ENCODE measurements at places on chromosomes 13 and 19.

GRCh38 chr19:2345794-2346663 lies 14.0 kb upstream of the TMPRSS9 start:
- no peak for DNase-seq

DNA sequence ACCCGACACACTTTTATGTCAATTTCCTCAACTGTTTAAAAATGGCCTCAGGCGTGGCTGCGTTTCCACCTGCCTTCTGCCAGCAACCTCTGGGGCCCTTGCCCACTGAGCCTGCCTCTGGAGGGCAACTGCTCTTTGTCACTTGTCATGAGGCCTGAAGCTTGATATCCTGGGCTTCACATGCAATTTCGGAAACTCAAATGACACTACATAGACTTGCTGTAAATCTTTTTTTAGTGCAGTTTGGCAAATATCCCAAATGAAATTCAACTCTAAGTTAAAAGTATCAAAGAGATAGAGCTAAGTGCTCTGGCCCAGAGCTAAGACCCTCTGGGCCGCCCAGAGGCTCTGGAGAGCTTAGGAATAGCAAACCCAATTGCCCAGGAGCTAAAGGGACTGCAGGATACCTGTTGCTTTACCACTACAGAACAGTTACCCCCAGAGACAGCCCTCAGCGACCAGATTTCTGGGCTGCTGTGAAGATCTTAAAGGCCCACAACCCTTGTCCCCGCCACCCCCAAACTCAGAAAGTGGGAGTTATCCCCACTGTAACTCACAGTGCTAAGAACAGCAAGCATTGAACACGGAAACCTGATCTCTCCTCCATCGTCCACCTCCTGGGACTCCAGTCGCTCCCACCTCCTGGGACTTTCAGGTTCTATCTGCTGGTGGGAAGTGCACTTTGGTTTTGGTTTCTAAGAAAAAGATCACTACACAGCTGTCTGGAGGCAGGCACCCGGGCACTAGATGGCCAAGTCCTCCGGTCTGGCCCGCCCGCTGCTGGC lies 19.4 kb downstream of the GJA3 start:
- no peak for DNase-seq

- peak; percentile 2 for DNase-seq
Measured at GRCh38 chr13:28574617-28575142, 79.8 kb upstream of the FLT1 start.

DNA sequence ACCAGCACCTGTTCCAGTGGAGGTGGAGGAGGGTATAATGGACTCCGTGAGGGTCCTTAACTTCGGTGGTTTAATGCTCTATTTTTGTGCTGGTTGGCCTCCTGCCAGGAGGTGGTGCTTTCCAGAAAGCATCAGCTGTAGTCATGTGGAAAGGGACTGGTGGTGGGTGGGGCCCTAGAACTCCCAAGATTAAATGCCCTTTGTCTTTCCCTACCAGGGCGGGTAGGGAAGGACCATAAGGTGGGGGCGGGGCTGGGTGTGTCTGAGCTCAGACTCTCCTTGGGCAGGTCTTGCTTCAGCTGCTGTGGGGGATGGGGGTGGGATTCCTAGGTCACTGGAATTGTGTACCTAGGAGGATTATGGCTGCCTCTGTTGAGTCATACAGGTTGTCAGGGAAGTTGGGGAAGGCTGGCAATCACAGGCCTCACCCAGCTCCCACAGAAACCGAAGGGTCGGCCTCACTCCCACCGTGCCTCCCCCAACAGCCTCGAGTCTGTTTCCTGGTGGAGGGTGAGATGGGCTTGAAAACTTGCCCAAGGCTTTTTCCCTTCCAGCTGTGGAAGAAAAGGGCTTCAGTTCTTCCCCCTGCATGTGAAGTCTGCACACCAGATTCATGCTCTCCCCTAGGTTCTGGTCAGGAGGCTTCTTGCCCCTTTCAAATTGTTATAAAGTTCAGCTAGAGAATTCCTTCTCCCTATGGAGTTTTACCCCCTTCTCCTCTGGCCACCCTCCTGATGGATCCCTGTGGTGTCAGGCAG lies 60.3 kb upstream of the CLDN10 start:
- DNase-seq, result no peak
